HepG2 (cell line): ENCODE measurements at places on chromosomes 5 and 9.

GRCh38 chr5:129698661-129699060 is 49.2 kb upstream of the MINAR2 start:
- H3K27ac ChIP-seq = no peak overlapping the region
- no peaks in the 10 kb centered on the region for H3K36me3 ChIP-seq
- H3K4me1 ChIP-seq = no peaks in the 10 kb centered on the region
- H3K4me3 ChIP-seq = no peak overlapping the region
- no peaks in the 10 kb centered on the region for H3K27me3 ChIP-seq

- H3K27me3 ChIP-seq = no peaks in the 10 kb centered on the region
- H3K4me3 ChIP-seq = no peak overlapping the region
- DNase-seq = no peak
- no peaks in the 10 kb centered on the region for H3K36me3 ChIP-seq
- H3K27ac ChIP-seq = no peak overlapping the region
- no peaks in the 10 kb centered on the region for H3K4me1 ChIP-seq
These were observed 292.4 kb downstream of the ZNF608 start for GRCh38 chr5:124454081-124454480.

DNA sequence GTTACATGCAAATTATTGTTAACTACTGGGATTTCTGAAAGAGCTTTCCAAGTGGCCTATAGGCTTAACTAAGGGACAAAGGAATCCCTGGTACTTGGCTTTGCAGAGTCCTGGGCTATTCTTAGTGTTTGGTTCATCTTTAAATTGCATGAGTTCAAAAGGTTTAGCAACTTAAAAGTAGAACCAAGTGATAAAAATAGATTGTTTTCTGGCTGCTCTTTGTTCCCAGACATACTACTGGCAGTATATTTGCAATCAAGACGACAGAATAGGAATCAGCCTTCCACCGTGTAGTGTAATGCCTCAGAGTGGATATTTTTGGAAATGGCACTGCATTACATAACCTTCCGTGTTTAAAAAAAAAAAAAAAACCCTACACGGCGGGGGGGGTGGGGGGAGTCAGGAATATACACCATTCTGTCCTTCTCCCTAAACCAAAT is 1.0 kb downstream of the NREP start:
- H3K36me3 ChIP-seq = no peaks in the 10 kb centered on the region
- peak overlapping the region; percentile 83; the same call in 1 of the 2 replicates for H3K4me3 ChIP-seq
- H3K27ac ChIP-seq = no peak overlapping the region
- no peak for DNase-seq

DNA sequence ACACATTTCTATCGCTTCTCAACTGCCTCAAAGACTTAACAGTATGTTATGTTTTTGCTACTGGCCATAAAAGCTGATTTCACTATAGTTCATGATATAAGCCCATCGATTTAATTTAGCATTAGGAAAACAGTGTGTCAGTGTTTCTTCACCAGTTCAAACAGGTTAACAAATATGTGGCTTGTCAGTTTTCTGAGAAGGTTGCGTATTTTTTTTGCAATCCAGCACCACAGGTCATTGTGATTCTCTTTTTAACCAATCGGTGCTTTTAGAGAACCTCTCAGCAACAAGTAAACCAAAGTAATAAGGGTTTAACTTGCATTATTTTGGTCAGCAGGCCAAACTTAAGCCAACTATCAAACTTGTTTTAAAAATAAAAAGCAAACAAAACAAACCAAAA is 409.6 kb downstream of the NFIB start:
- H3K27me3 ChIP-seq = no peaks in the 10 kb centered on the region
- DNase-seq = no peak
- H3K4me1 ChIP-seq = no peaks in the 10 kb centered on the region
- H3K36me3 ChIP-seq = no peaks in the 10 kb centered on the region
- H3K4me3 ChIP-seq = no peak overlapping the region

DNA sequence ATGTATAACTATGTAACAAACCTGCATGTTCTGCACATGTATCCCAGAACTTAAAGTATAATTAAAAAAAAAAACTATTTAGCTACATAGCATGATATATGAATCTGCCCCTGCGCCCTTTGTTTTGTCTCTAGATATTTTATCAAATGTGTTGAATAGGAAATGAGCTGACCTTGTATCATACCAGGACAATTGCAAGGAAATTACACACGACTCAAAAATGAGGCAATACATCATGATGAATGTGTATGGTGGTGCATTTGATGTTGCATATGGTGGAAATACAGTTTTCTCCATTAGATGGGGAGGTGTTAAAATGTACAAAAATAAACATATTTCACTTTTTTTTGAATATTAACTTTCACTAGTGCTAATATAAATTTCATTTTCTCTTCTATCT is 28.6 kb upstream of the CEP78 start:
- no peaks in the 10 kb centered on the region for H3K36me3 ChIP-seq
- H3K27me3 ChIP-seq = no peaks in the 10 kb centered on the region

- peak overlapping the region; percentile 66 for H3K27ac ChIP-seq
- peaks cover 37% of the 10 kb centered on the region for H3K4me1 ChIP-seq
- peak; percentile 16 for DNase-seq
- H3K4me3 ChIP-seq = peak overlapping the region; percentile 74
- no peaks in the 10 kb centered on the region for H3K36me3 ChIP-seq
These were observed 568 bp downstream of the MACIR start for GRCh38 chr5:103258957-103259704.

DNA sequence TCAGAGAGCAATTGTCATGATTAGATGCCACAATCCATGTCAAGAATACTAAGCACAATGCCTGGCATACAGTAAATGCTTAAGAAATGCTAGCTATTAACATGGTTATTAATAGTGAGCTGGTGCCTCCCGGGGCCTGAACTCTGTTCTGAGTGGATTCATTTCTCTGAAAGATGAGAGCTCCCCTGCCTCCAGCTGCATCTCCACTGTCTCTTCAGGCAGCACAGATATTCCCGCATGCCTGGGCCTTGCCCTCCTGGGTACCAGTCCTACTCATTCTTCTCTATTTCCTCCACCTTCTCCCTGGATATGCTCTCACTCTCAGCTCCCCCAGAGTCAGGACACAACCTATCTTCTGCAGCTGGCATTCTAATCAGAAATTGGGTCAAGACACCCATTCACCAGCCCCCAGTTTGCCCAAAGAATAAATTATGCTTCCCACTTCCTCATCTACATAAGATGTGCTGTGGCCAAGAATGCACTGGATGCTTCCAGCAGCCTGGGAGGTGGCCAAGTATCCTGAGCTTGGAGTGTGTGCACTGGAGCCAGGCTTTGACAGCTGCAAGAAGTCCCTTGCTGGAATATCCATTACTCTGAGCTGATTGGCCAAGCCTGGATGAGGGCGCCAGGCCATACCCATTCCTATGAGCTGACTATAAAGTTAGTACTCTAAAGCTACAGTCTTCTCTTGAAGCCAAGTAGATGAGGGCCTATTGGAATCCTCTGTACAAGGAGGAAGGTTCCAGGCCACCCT is 669.0 kb downstream of the ACTL7B start:
- no peak overlapping the region for H3K4me3 ChIP-seq
- H3K27me3 ChIP-seq = no peaks in the 10 kb centered on the region
- H3K4me1 ChIP-seq = no peaks in the 10 kb centered on the region
- no peak overlapping the region for H3K27ac ChIP-seq
- no peaks in the 10 kb centered on the region for H3K36me3 ChIP-seq
- DNase-seq = no peak

GRCh38 chr5:159220206-159220605 is 10.9 kb upstream of the RNF145 start:
- no peak for DNase-seq
- H3K36me3 ChIP-seq = no peaks in the 10 kb centered on the region
- no peaks in the 10 kb centered on the region for H3K4me1 ChIP-seq
- H3K4me3 ChIP-seq = no peak overlapping the region

GRCh38 chr9:75438716-75439115 is 350.4 kb downstream of the OSTF1 start:
- no peaks in the 10 kb centered on the region for H3K36me3 ChIP-seq
- H3K27ac ChIP-seq = no peak overlapping the region
- H3K4me3 ChIP-seq = no peak overlapping the region
- H3K27me3 ChIP-seq = no peaks in the 10 kb centered on the region
- H3K4me1 ChIP-seq = no peaks in the 10 kb centered on the region

- H3K4me3 ChIP-seq = no peak overlapping the region
- no peak for DNase-seq
- H3K36me3 ChIP-seq = no peaks in the 10 kb centered on the region
- 0 out of 3 replicates have a peak, but pooled peaks cover under 1% of the 10 kb centered on the region for H3K27me3 ChIP-seq
- no peak overlapping the region for H3K27ac ChIP-seq
- H3K4me1 ChIP-seq = no peaks in the 10 kb centered on the region
These were observed 132.9 kb downstream of the LIFR start for GRCh38 chr5:38423276-38424147.

DNA sequence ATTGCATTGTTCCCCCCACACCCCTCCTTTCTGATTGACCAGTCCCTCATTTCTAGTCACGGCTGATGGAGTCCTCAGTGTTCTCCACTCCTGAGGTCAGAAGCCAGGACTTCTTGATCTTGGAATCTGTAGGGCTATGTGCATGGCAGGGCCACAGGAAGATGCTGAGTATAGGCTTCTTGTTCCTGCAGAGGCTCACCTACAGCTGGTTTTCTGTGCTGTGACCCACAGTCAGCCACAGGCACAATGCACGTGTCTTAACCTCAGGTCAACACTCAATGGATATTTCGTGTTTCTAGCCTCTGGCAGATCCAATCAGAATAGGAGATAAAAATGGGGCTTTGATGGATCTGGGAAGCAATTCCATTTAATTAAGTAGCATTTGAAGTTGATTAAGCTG is 14.3 kb upstream of the CXCL14 start:
- H3K27me3 ChIP-seq = peaks cover 1% of the 10 kb centered on the region
- no peak overlapping the region for H3K4me3 ChIP-seq
- H3K4me1 ChIP-seq = no peaks in the 10 kb centered on the region
- no peak for DNase-seq

- no peaks in the 10 kb centered on the region for H3K36me3 ChIP-seq
- H3K4me3 ChIP-seq = no peak overlapping the region
- H3K4me1 ChIP-seq = no peaks in the 10 kb centered on the region
- no peak for DNase-seq
- no peaks in the 10 kb centered on the region for H3K27me3 ChIP-seq
- H3K27ac ChIP-seq = no peak overlapping the region
These were observed 104.8 kb upstream of the RAD23B start for GRCh38 chr9:107178293-107178692.

GRCh38 chr5:82169892-82170291 is 108.3 kb downstream of the RPS23 start:
- no peak overlapping the region for H3K4me3 ChIP-seq
- no peaks in the 10 kb centered on the region for H3K27me3 ChIP-seq
- no peaks in the 10 kb centered on the region for H3K36me3 ChIP-seq
- H3K27ac ChIP-seq = no peak overlapping the region
- 0 out of 2 replicates have a peak, but pooled peaks cover 1% of the 10 kb centered on the region for H3K4me1 ChIP-seq
- DNase-seq = no peak

GRCh38 chr9:29717631-29718030 is 2144.3 kb upstream of the C9orf72 start:
- no peak for DNase-seq
- H3K27me3 ChIP-seq = no peaks in the 10 kb centered on the region
- no peaks in the 10 kb centered on the region for H3K4me1 ChIP-seq

DNA sequence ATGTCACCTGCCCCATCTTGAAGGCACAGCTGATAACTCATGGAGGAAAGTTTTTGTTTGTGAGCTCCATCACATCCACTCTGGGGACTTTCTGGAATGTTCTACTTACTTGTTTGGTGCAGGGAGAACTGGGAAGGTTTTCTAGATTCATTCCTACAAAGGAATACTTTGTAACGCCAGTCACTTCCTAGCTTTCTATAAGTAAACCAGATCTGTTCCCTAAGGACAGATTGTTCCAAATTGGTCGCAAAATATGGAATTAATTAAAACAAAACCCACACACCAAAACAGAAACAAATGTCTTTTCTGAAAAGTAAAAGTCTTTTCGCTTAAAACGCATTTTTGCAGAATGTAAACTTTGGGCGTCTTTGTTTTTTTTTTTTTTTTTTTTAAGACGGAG is 167.6 kb downstream of the PDZD2 start:
- H3K27ac ChIP-seq = no peak overlapping the region
- no peaks in the 10 kb centered on the region for H3K4me1 ChIP-seq
- no peaks in the 10 kb centered on the region for H3K36me3 ChIP-seq

- H3K4me3 ChIP-seq = no peak overlapping the region
- H3K36me3 ChIP-seq = no peaks in the 10 kb centered on the region; the same call in 1 of the 2 replicates
- H3K27me3 ChIP-seq = no peaks in the 10 kb centered on the region
- H3K4me1 ChIP-seq = peaks cover 63% of the 10 kb centered on the region
- no peak overlapping the region for H3K27ac ChIP-seq
- DNase-seq = no peak
These were observed 71.5 kb downstream of the MRPS27 start for GRCh38 chr5:72248410-72248981.

DNA sequence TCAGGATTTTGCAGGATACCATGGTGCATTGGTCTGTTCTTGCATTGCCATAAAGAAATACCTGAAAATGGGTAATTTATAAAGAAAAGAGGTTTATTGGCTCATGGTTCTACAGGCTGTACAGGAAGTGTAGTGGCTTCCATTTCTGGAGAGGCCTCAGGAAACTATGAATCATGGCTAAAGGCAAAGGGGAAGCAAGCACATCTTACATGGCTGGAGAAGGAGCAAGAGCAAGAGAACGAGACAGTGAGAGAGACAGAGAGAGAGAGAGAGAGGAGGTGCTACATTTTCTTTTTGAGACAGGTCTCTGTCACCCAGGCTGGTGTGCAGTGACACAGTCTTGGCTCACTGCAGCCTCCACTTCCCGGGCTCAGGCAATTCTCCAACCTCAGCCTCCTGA is 43.9 kb downstream of the P4HA2 start:
- H3K4me1 ChIP-seq = peaks cover 18% of the 10 kb centered on the region; the same call in 1 of the 2 replicates
- no peak for DNase-seq
- H3K27me3 ChIP-seq = no peaks in the 10 kb centered on the region
- no peaks in the 10 kb centered on the region for H3K36me3 ChIP-seq

DNA sequence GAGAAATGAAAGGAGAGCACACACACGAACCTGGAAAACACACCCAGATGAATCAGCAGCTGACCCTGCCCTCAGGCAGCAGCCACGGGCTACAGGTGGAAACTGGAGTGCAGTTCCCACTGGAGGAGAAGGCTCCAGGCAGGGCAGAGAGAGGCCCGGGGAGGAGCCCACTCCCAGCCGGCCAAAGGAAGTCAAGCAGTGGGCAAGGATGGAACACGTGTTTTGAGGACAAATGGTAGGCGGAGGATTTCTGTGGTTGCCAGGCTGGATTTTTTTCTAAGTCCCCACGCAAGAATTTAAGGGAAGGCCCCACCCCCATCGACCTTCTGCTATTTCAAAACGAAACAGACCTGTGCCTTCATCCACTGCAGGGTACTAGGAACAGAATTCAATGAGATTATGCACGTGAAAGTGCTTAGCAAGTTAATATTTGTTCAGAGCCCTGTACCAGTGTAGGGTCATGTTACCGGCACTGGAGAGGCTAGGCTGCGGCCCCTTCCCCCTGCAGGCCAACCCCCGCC is 6.8 kb downstream of the EPB41L4B start:
- no peaks in the 10 kb centered on the region for H3K36me3 ChIP-seq
- H3K27ac ChIP-seq = peak overlapping the region; percentile 53
- peak; percentile 68 for DNase-seq
- no peaks in the 10 kb centered on the region for H3K27me3 ChIP-seq
- peak overlapping the region; percentile 27 for H3K4me3 ChIP-seq

GRCh38 chr5:38023371-38023770 is 183.5 kb upstream of the GDNF start:
- H3K36me3 ChIP-seq = no peaks in the 10 kb centered on the region
- H3K27ac ChIP-seq = no peak overlapping the region
- DNase-seq = no peak
- H3K4me1 ChIP-seq = peaks cover 31% of the 10 kb centered on the region
- H3K27me3 ChIP-seq = peaks cover 2% of the 10 kb centered on the region; the same call in 1 of the 2 replicates
